CD4-positive, alpha-beta T cell treated with Interleukin-15 for 4 hours (primary cell): ENCODE measurements at places on chromosomes 11 and 22.

- no peak for DNase-seq
Observed at GRCh38 chr11:119525180-119525866, 102.4 kb upstream of the THY1 start.

- DNase-seq = no peak
Observed at GRCh38 chr11:134126217-134126822, 57.4 kb downstream of the JAM3 start.

DNA sequence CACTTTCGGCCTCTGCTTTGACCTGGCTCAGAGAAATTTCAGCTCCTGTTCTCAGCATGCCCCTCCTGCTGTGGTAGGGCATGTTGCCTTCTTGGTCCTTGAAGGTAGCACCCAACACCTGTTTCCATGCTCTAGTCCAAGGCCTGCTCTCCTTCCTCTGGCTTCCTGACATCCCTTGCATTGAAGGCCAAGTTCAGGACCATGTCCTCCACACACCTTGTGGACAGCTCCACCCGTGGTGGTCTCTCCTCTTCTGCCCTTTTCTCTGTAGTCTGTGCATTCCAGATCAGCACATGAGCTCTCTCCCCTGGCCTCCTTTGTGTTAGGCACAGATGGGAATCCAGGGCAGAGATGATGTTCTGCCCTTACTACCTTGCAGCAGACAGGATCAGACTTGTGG is 225.3 kb downstream of the ADAMTS15 start:
- no peak for DNase-seq

DNA sequence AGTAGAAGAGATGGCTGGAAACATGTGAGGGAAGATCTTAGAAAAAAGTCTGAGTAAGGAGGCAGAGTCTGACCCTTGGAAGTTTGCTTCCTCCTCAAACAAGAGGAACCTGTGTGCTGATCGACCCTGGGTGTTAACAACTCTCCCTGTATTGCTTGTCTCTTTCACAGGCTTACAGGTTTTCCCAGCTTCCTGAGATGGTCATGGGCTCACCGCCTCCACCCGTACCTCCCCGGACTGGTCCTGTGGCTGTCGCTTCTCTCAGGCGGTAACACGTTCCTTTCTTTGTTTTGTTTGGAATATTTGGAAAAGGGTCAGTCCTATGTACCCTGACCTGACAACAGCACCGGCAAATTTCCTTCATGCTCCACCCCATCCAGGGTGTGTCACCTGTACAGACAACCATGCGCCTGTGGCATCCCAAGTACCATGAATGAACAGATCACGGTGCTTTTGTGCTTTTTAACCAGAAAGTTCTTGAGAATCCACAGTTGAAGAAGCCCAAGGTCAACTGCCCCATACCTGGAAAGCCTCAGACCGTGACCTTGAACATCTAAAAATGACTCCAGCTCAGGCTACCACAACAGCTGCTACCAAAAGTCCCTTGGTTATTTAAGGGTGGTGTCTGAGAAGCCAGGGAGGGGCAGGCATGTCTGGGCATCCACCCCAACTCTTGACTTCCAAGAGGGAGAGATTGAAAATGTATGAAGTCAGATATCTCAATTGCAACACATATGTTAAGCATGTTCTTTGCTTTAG is 44.6 kb downstream of the C11orf91 start:
- no peak for DNase-seq

DNA sequence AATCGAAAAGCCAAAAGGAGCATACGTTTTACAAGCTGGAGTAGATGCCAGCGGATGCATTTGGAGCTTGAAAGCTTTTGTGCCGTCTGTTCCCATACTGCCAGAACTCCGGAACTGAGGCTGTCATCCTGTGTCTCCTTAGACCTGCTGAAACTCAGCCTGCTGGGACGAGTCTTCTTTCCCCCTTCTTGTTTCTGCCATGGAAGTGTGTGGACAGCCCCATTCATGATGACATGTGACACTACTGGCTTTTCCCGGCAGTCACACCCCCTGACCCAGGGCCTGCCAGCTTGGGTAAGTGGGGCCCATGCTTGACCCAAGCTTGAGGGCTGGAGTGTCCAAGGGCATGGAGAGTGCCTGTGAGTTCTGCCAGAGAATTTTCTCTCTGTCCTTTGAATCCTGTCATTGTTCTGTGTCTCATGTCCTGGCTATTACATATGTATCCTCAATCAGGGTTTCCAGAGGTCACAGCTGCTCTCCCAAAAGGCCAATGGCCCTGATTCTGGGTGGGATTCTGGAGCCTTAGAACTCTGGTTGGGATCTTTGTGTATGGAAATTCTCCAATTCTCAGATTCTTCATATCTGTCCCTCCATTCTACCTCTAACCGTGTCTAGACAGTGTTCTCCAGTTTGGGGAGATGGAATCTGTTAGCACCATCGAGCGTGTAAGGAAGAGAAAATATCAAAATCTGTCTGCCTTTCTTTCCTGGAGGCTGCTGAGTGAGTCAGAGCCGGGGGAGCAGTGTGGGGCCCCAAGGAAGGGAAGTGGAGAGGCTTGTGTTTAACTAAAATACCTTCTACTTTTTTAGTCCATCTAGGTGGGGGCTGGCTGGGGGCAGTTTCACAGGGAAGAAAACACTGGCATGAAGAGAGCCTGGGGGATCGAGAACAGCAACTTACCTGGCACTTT is 73.2 kb downstream of the KIAA1671 start:
- DNase-seq = no peak

GRCh38 chr22:36226189-36226588 is 13.1 kb downstream of the APOL2 start:
- no peak for DNase-seq

- DNase-seq = no peak
Observed at GRCh38 chr11:122773781-122774266, 64.5 kb upstream of the CRTAM start.

DNA sequence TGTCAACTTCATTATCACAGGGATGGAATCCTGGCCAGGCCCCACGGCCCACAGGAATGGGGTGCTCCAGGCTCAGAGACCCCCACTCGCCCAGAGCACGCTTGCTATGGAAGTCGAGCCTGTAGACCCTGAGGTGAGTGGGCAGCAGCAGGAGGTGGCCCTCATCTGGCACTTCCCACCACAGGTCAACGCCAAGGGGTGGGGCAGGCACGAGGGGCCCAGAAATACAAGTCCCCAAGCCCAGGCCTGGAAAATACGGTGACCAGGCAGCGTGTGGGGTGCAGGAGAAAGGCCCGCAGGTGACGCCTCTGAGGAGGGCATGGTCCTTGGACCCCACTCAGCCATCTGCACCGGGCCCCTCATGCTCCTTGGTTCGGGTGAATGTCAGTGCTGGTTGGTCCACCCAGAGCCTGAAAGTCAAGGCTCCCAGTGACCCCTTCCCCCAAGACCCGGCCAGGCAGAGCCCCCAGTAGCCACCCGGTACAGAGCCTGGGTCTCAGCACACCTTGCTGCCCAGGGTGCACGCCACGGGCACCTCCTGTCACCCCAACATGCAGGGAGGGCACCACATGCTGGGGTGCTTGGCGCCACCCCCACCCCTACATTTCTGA is 2.4 kb downstream of the MOB2 start:
- no peak for DNase-seq

DNA sequence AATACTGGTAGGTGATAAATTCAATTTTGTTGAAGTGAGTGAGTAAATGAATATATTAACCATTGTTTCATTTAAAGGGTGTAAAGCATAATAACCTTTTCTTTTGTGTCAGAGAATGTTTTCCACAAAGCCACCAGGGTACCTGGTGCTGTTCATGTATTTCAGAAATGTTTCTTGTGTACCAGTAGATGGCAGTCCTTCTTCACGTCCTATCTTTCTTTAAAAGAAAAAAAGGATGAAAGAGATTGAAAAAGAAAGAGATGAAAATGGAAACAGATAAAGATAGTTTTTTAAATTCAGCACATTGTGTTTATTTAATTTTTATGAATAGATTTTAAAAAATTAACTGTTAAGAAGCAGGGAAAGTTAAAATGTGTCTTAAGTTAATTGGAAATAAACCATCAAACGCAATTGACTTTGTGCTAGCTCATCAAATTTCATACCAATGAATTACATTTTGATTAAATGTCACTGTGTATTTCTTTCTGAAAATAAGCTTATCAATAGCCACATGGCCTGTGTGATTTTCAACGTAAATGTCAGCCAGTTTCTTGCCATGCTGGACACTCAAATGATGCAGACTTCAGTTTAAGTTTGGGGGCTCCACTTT is 65.5 kb upstream of the CHORDC1 start:
- DNase-seq = no peak

DNA sequence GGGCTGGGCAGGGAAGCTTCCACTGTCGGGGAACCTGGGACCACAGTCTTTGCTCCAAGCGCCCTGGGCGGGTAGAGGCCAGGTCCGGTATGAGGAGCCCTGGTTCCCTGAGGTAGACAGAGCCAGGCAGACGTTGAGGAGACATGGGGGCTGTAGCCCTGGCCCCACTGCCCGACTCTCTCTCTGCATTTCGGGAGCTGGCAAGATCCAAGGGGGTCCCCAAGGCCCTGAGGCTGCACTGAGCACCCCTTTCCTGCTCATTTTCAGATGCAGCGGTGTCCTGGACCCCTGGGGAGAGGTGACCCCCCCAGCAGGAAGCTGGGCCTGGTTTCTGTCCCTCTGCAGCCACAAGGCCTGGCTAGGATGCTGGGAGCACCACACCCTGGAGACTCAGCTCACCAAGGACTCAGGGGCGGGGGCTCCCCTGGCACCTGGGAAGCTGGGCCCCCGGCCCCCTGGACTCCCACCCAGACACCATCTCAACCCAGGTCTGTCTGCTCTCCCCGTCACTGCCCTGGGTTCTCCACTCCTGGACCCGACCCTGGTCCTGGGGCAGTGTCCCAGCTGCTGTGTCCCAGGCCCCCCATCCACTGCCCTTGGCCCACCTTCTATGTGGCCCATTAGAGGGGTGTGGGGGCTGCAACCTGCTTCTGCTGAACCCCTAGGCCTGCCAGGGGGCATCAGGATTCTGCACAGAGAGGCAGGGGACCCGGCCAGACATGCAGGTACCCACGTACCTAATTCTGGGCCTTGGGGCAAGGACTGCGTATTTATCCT is 15.0 kb upstream of the MUC6 start:
- no peak for DNase-seq

GRCh38 chr11:44634401-44635281 is 69.2 kb downstream of the CD82 start:
- no peak for DNase-seq

DNA sequence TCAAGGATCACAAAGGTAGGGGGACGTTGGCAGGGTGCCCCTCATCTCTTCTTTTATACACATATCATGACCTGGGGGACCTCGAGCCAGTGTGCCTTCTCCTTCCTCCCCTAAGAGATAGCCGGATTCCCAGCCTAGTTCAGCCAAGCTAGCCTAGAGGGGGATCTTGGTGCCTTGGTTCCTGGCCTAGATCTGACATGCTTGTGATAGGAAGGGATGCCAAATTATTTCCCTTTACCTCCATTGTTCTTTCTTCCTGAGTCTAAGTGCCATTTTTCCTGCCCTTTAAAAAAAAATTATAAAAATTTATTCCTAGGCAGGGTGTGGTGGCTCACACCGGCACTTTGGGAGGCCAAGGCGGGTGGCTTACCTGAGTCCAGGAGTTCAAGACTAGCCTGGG is 7.0 kb upstream of the HINFP start:
- no peak for DNase-seq

GRCh38 chr11:118740892-118741291 is 50.1 kb downstream of the DDX6 start:
- DNase-seq = no peak
